GM23338 (cell line): ENCODE measurements at places on chromosomes 5 and 9.
A peak's percentile ranks its signal among the peaks of the same experiment; 100 is the strongest.

- no peak for DNase-seq
Observed at GRCh38 chr9:137416563-137417151, 6.3 kb downstream of the EXD3 start.

DNA sequence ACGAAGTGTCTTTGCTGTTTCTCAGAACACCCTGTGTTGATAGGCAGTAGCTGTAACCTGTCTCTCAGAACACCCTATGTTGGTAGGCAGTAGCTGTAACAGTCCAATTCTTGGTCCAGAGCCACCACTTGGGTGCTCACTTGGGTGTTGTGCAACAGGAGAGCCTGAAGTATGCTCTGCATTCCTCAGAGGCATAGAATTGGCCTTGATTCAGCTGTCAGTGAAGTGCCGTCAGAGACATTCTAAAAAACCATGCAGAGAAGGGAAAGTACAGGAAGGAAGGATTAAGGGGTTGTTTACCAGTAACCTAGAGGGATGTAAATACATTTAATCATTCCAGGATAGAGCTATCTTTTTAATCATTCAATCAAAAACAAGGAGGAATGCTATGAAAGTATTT, 231.2 kb downstream of the ARRDC3 start:
- peak; percentile 28 for DNase-seq

GRCh38 chr9:97567182-97567893, 65.8 kb downstream of the TSTD2 start:
- no peak for DNase-seq

GRCh38 chr9:129888293-129889121, 53.2 kb downstream of the USP20 start:
- no peak for DNase-seq

DNA sequence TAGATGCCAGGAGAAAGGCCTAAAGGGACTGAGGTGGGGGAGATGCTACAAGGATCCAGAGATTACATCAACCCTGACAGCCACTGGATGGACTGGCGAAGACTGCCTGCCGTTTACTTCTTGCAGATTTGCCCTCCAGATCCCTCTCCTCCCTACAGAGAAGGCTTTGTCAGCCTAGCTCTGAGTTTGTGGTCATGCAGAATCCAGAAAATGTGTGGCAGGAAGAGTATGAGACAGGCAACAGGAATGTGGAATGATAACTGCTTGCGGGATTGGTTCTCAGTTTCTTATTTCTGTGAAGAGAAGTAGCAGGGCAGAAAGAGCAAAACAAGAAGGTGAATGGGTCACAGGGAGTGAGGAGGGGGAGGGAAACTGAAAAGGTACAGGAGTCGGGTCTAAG, 129.6 kb downstream of the TLE1 start:
- DNase-seq = no peak

DNA sequence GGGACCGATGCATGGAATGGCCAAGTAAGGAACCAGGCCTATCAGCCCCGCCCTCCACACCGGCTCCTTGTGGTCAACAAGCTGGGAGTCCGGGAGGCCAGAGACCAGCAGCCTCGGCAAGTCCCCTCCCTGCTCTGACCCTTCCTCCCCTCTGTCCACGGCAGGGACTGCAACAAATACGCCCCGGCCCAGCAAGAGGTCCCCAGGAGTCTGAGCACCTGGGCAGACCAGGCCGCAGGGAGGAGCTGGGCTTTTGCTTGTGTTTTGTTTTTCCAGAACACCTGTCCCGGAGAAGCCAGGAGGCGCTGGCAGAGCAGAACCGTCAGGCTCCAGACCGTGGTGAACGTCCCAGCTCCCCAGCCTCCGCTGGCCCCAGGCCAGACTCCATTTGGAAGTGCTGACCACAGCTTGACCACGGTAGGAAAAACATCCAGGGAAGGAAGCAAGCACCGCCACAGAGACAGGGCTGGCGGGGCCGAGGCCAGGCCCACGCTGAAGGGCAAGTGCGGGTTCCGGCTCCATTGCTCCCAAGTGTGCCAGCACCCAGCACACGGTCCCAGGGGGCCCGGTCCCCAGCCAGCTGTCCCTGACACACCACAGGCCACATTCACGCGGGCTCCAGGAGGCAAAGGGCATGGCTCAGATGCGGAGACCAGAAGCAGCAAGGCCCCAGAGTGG, 56.7 kb downstream of the VAV2 start:
- DNase-seq = no peak

GRCh38 chr5:15483351-15484097, 16.5 kb upstream of the FBXL7 start:
- DNase-seq = no peak

GRCh38 chr5:36889264-36889663, 12.7 kb downstream of the NIPBL start:
- DNase-seq = no peak

GRCh38 chr9:6930827-6931226, 173.1 kb downstream of the KDM4C start:
- DNase-seq = no peak

- peak; percentile 78 for DNase-seq
Observed at GRCh38 chr5:175657593-175658271, at the start of gene HRH2. HRH2 (plus strand) TSS chr5:175658071; CDS start chr5:175683234, 25,163 bp downstream.

- DNase-seq = no peak
Observed at GRCh38 chr5:9551567-9552537, 6.0 kb upstream of the SEMA5A start.

GRCh38 chr5:135034236-135034962, 371 bp upstream of the PITX1 start:
- DNase-seq = peak; percentile 71

- DNase-seq = no peak
Observed at GRCh38 chr9:95296761-95297160, 20.7 kb downstream of the FANCC start.

- no peak for DNase-seq
Observed at GRCh38 chr5:139690803-139691629, 42.9 kb downstream of the CXXC5 start.

DNA sequence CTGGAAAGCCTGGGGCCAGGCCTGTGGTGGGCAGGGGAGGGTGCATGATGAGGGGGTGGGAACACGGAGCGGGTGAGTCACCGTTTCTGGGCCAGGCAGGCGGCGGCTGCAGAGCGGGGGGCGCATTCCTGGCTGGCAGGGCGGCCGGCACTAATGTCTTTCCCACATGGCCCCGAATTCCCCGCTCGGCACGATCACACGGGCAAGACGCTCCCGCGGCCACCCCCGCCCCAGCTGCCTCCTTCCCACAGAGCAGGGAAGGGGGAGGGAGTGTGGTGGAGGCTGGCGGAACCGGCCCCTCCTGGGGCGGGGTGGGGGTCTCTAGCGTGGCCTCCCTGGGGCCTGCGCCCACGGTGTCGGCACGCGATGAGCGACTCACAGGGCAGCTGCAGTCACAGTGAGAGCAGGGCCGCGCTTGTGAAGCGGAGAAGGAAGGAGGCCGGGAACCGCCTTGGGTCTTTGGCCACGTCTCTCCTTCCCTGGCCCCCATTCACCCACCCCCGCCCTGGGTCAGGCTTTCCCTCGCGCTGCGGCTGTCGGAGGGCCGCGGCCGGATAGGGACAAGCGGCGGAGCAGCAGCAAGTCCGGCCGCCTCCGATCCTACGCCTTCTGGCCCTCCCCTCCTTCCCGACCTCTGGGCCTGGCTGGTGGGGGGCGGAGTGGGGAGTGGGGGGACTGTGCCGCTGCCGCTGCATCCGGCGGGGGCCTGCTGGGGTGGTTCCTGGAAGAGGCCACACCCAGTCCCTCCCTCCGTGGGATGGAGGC, 48.9 kb downstream of the CXXC5 start:
- peak; percentile 87 for DNase-seq

DNA sequence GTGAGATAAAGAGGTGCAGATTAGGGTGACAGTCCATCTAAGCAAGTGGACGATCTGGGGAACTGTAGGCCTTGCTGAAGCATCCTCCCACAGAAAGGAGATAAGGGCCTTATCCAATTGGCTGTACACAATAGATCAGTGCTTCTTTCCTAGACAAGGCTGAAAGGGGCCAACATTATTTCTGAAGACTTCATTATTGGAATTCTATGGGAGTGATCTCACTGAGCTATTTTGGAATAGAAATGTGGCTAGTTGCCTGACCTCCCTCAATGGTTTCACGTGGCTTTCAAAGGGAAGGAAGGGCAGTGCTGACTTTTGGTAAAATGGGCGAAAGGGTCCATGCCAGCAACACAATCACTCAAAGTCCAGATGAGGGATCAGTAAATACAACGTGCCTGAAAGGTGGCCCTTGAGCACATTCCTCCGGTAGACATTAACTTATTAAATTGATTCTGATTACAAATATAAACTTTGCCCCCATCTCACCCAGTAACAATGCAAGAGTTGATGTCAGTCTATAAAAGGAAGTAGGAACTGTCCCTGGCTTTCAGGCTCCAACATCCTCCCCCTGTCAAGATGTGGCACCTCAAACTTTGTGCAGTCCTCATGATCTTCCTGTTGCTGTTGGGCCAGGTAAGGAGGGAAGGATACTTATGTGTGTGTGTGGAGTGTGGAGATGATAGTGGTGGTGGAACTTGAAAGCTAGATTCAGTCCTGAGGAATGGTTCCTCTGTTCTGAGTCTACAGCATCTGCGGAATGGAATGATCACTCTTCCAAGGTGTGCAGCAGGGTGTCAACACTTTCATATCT, at the start of gene LEAP2:
Gene LEAP2, plus strand, starts transcription at position 550 of the 811 bp plus-strand sequence. Its CDS starts 27 bp downstream, at position 577.
- DNase-seq = no peak

DNA sequence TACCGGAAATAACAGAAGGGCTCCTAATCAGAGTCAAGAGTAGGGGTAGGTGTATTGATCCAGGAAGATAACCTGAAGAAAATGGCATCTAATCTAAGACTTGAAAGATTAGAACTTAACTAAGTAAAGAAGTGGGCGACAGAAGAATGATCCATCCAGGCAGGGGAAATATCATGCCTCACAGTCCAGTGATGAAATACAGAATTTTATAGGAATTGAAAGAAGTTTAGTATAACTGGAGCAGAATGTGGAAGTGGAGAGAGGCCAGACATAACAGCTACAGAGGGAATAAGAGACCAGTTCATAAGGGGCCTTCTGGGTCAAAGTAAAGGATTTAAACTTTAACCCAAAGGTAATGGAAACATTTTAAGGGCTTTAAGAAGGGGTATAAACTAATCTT, 42.2 kb downstream of the ERP44 start:
- no peak for DNase-seq

- peak; percentile 77 for DNase-seq
Observed at GRCh38 chr5:42057254-42057690, 132.2 kb downstream of the FBXO4 start.

- no peak for DNase-seq
Observed at GRCh38 chr5:172046593-172046992, 40.2 kb upstream of the FBXW11 start.
